ENCODE measurements at places on chromosomes 2 and 18.
A peak's percentile ranks its signal among the peaks of the same experiment; 100 is the strongest.

- no peak for DNase-seq
Observed at GRCh38 chr2:37654932-37655841, 16.3 kb downstream of the CDC42EP3 start.

DNA sequence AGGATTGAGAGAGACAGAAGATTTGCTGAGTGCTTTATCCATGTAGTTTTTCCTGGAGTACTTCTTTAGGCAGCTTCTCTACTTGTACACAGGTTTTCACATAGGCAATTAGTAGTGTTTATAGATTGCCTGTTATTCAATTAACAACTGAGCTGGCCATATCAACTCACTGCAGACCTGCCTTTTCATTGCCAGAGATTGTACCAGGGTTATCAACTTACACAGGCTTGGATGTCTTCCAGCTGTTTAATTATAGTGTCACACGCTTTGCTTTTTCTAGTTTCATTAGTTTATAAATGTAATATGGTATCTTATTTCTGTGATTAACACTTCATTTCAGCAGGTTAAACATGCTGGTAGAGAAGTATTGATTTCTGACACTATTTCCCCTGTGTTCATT is 125.9 kb downstream of the GPD2 start:
- no peak for DNase-seq

DNA sequence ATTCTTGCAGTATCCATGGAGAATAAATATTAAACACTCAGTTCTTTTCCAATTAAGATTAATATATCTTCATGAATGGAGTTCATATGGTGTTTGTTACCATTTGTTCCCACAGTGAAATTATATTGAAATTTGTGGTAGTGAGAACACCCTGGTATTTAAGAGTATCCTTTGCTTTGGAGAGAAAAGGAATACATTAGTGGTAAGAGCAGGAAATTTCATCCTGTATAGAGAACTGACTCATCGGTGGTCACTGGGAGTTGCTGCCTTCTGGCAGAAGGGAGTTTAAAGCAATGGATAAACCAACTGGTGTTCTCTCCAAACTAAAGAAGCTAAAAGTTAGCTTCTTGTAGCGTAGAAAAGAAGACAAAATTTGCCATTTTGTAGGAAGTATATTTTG is 107.3 kb downstream of the MYO1B start:
- DNase-seq, result peak; percentile 87

DNA sequence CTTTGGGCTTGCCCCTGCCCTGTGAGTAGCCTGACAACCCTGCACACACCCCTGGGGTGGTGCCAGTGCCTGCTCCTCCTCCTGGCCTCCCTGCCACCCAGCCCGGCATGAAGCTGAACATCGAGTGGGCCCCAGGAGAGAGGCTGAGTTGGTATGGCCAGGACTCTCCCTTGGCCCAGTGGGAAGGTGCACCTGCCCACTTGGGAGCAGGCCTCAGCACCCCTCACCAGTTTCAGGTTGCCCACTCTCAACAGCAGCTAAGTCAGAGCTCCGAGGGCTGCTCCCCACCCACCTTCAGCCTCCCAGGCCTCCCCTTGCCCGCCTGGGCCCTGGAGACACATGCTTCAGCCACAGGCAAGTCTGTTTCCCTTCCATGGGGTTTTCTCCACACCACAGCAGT is 203.1 kb downstream of the KLHL29 start:
- no peak for DNase-seq

- peak; percentile 90 for DNase-seq
Observed at GRCh38 chr2:101205521-101206479, 46.9 kb upstream of the CNOT11 start.

DNA sequence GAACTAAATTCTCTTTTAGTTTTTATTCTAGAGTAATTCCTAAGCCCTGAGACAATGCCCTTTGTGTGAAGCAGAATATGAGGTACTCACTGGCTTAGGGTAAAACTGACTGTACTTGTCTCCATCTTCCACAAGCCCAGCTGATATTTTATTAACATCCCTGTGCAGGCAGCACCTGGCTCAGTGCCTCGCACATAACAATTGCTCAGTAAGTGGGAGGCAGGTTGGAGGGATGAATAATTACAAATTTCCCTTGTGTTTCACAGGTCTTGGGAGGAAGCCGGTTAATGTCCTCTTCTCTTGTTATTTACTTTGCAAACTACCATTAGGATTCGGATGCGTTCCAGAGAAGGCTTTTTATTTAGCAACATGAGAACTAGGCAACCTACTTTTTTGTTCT is 249.8 kb upstream of the FSHR start:
- no peak for DNase-seq

GRCh38 chr2:47660168-47660567 is 122.8 kb upstream of the MSH6 start:
- no peak for DNase-seq

GRCh38 chr18:78138983-78139496 is 840.6 kb upstream of the SALL3 start:
- DNase-seq, result no peak

DNA sequence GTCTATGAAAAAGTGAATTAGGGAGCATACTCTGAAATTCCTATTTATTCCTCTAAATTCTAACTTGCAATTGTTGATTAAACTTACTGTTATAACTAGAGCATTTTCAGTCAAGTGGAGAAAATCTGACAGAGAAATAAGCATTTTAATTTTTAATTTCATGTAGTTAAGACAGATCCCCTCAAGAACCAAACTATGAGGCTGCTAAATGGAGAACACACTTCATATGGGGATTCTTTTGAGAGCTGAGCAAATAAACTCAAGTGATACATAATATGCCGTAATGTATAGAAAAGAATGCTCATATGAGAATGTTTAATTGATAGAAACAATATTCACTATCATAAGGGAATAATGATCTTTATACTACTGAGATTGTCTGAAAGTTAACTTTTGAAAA is 340.8 kb downstream of the ERBB4 start:
- DNase-seq, result no peak

DNA sequence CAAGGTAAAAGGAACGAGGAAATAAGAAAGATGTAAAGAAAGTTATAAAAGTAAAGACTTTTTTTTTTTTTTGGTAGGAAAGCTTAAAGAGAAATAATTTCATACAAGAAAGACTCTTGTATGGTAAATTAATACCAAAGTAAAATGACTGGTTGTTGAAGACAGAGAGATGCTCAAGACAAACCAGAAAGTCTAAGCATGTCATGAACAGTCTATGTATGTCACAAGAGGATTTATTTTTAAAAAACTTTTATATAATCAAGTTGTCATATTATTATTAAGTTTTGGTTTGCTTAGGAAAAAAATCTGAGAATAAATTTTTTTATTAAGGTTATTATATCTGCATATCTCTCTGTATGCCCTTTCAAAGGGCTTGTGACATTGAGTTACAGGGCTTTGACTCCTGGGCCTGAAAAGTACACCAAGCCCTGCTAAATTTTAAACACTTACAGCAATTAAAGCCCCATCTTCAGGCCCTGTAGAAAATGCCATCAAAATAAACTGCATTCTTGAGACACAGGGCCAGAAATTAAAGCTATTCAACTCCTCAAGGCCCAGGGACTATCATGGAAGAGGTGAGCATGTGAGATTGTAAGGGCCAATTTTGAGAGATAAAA is 10.9 kb upstream of the SGPP2 start:
- no peak for DNase-seq

DNA sequence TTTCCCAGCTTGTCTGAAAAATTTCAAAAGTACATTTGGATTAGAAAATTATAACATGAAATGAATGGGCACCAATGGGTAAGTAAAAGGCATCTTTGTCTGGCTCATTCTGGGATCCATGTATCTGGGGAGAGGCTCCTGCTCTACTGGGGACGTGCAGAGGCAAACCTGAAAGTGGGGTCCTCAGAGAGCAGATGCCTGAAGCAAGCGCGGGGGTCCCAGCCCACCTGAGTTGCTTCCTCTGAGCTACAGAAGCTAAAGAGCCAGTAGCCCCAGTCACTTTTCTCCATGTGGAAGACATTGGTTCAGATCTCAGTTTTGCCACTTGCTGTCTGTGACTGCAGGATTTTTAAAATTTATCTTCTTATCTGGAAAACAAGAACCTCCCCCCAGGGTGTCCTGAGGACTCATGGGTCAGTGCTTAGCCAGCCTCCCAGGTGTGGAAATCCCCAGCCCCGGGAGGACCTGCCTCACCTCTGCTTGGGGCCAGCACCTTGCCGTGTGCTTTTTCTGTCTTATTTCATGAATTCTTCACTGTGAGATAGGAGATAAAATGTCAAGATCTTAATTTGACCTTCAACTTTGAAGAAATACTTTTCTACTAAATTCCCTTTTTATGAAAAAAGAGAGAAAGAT is 25.1 kb upstream of the ODC1 start:
- DNase-seq, result no peak

DNA sequence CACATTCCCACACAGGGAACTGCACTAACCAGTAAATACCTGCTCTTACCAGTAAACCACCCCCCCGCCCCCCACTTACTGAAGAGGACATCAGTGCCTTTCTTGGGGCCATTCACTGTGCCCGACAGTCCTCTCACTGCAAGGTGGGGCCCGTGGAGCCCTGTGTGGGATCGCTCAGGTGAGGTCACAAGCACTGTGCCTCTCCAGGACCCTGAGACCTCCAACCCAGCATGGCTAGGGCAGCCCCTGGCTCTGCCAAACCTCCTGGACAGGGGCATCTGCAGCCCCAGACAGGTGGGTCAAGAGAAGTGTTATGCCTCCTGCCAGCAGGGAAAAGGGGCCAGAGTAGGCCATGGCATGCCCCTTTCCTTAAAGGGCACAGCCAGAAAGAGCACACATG is 6.7 kb upstream of the NEURL3 start:
- DNase-seq, result no peak

- no peak for DNase-seq
Observed at GRCh38 chr2:169069341-169069740, at the start of gene DHRS9. Gene DHRS9 (plus strand): TSS chr2:169069563. CDS start chr2:169081582, 12,019 bp downstream.

DNA sequence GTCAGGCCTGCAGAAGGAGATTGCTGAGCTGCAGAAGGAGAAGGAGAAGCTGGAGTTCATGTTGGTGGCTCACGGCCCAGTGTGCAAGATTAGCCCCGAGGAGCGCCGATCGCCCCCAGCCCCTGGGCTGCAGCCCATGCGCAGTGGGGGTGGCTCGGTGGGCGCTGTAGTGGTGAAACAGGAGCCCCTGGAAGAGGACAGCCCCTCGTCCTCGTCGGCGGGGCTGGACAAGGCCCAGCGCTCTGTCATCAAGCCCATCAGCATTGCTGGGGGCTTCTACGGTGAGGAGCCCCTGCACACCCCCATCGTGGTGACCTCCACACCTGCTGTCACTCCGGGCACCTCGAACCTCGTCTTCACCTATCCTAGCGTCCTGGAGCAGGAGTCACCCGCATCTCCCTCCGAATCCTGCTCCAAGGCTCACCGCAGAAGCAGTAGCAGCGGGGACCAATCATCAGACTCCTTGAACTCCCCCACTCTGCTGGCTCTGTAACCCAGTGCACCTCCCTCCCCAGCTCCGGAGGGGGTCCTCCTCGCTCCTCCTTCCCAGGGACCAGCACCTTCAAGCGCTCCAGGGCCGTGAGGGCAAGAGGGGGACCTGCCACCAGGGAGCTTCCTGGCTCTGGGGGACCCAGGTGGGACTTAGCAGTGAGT is 19.4 kb downstream of the FOSL2 start:
- no peak for DNase-seq

- DNase-seq, result no peak
Observed at GRCh38 chr2:3279236-3279960, 98.2 kb downstream of the EIPR1 start.

- DNase-seq, result peak; percentile 83
Observed at GRCh38 chr2:131104487-131105155, 515 bp upstream of the PLEKHB2 start.
